ENCODE measurements at places on chromosomes 2 and 18.

DNA sequence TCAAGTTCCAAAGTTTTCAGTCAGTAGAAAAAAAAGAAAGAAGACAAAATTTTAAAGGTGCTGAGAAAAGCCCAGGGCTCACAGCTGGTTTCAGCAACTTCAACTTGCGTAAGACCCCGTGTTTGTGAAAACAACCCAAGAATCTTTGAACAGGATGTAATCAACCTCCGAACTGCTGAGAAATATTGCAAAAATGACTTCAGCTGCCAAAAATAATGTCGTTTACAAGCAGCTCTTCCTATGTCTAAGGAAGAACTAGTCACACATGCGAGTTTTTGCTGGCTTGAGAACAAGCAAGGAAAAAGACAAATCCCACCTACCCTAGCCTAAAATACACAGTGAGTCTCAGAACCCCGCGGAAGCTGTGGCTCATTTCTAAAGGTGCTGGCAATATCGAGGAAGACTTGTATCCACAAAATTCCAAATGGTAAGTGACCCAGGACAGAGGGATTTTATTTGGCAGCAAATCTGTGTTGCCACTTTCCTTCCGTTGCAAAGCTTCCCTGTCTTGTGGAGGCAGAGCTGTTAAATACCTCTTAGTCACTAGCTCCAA, 59.8 kb upstream of the SLC8A1 start:
- DNase-seq, result no peak

- DNase-seq, result no peak
Measured at GRCh38 chr2:137123226-137123625, 357.9 kb downstream of the THSD7B start.

- DNase-seq, result no peak
Measured at GRCh38 chr18:78130232-78131195, 849.1 kb upstream of the SALL3 start.

DNA sequence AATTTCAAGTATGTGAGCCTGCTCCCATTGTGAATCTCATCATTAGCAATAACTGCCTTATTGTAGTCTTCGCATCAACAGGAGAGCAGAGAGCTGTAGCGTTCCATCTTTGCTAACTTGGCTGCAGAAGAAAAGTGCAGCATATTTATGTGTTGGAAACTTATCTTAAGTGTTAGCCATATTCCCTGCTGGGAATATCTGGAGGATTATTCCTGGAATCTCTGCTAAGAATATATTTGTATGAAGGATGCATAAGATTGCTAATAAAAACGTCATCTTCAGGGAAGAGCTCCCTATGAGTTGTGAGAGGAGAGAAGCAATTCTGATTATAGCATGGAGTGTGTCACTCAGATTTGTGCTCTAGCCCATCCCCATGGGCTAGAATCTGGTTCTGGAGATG, 115.1 kb upstream of the REG3G start:
- peak; percentile 9 for DNase-seq

- DNase-seq, result no peak
Measured at GRCh38 chr2:10980886-10981425, 69.2 kb downstream of the KCNF1 start.

GRCh38 chr2:69917852-69918251, 2.9 kb downstream of the MXD1 start:
- no peak for DNase-seq

DNA sequence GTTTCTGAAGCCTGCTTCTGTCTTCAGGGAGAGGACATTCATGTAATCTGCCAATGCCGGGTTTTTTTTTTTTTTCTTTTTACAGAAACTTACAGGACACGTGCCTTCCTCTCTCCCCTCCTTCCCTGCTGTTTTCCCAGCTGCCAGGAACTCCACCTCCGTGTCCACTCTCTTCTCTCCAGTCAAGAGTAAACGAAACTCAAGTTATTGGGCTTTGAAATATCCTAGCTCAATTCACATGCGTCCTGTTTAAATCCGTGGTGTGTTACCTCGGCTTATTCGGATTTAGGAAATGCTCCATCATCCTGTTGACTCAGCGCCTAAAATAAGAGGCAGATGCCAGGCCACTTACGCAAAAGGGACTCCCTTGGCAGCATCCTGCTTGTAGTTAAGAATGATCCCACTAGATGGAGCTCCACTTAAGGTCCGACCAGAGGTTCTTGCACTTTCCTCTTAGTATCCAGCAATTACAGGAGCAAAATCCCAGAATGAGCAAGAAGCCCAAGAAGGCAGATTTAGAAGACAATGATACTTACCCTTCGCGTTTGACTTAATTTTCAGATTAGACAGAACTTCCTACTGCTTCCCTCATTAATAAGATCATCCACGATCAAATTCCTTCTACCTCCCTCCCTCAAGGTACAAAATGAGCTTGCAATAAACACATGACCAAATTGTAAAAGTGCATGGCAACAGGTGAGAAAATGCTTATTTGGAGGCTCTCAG, 97.2 kb upstream of the ZCCHC2 start:
- DNase-seq, result peak; percentile 88

GRCh38 chr2:67476809-67477790, 80.0 kb downstream of the ETAA1 start:
- DNase-seq, result no peak

GRCh38 chr2:37923308-37924055, 1.6 kb upstream of the RMDN2 start:
- no peak for DNase-seq

DNA sequence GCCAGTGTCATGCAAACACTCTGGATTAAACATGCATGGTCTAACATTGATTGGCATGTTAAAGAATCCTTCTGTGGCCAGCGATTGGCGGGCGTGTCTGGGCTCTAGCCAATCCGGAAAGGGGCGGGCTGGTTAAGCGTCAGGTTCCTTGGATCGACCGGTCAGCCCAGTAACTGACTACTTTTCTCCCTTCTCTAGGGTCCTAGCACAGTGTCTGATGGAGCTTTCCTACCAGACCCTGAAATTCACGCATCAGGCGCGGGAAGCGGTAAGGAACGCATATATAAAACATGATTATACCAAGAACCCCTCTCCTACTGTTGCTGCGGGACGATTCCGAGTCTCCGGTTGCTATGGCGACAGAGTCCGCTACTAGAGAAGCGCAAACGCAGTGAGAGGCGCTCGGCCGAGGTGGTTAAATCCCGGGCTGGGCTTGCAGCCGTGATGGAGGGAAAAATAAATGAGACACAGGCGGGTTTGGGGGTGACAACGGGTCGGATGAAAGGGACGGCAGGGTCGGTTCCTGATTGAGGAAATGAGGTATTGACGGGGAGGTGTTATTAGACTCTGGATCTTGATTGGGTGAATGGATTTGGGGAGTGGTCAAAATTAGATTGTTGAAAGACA, 29.4 kb downstream of the KATNAL2 start:
- peak; percentile 95 for DNase-seq

DNA sequence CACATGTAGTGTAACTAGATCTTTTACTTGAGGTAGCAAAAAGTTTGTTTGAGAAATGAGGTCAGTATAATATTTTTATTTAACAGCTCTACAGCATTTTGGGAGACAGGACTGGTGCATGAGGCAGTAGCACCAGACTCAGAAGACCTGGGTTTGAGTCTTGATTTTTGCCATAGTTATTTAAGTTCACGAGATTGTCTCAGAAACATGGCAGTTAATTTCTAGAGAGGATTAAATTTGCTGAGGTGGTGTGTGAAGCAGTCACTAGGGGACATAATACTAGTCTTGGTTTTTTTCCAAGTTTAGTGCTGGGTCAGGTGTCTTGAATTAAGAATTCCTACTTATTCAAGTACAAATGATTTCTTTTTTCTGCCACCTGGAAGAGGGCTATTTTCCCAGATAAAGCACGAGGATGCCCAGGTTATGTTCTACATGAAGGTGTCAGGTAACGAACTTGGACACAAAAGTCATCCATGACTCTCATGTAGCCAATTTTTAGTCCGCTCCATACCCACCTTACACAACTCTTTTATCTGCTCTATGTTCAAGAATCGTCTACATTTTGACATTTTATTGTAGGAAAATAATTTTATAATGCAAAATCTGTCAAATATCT, 1.4 kb downstream of the MARCHF7 start:
- no peak for DNase-seq

GRCh38 chr2:5150871-5151270, 541.3 kb upstream of the SOX11 start:
- no peak for DNase-seq

- no peak for DNase-seq
Measured at GRCh38 chr2:70759446-70759845, 8.6 kb downstream of the ADD2 start.

GRCh38 chr2:168601741-168602140, 145.7 kb downstream of the CERS6 start:
- no peak for DNase-seq

GRCh38 chr2:231785822-231786176, 446 bp upstream of the COPS7B start:
- no peak for DNase-seq

DNA sequence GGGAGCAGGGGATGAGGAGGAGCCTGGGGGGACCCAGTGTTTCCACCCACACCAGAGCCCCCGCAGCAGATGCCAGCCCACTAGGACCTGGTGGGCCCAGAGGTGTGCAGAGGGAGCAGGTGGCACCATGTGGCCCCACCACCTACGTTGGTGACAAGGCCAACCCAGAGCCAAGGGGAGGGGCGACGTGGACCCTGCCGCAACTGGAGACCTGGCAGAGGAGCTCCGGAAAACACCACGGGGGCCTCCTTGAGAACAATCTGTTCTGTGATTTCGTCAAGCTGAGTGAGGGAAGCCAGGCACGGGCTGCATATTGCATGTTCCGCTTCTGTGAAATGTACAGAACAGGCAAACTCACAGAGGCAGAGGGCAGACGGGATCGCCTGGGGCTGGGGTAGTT, 49.1 kb upstream of the GPC1 start:
- no peak for DNase-seq

GRCh38 chr2:196404276-196404675, 232.9 kb upstream of the STK17B start:
- no peak for DNase-seq

- peak; percentile 89 for DNase-seq
Measured at GRCh38 chr2:190627448-190628412, 21.2 kb upstream of the NAB1 start.

GRCh38 chr2:45256173-45256866, 247.1 kb upstream of the SIX2 start:
- DNase-seq, result no peak

DNA sequence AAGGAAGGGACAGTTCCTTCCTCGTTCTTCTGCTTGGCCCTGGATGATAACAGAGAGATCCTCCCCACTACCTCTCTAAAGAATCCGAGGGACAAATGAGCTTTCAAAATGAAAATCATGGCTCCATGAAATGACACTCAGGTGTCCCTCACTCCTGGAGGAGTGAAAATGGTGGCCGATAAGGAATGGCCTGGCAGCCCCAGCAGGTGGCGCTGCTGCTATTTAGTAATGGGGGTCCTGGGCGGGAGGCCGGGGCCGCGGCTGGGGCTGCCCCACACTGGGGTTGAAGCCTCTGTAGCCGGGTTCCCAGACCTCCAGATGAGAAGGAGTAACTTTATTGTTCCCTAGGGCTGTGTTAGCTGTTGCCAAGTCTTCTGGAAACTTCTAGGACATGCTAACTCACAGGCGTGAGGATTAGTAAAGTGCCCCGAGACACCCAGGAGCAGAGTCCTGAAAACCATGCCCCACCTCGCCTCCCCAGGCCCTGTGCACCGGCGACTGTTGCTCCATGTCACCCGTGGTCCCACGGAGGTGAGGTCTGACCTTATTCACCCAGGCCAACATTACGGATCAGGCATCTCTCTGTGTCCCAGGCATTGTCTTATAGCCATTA, 138.0 kb downstream of the CTIF start:
- peak; percentile 80 for DNase-seq

DNA sequence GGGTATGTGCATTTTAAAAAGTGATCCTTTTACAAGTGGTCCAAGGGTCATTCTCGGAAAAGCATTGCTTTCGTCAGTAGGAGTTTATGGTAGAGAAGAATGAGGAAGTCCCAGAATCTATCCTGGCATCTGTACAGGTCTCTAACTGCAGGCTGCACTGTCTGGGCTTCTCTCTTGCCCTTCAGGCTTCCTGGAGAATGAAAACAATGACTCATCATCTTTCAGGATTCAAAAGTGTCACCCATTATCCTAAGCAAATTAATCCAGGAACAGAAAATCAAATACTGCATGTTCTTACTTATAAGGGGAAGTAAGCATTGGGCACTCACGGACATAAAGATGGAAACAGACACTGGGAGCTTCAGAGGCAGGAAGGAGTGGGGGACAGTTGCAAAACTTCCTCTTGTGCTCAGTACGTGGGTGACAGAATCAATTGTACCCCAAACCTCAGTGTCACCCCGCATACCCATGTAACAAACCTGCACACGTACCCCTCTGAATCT, 60.2 kb upstream of the TXNDC2 start:
- no peak for DNase-seq

- no peak for DNase-seq
Measured at GRCh38 chr2:52597346-52597745, 1170.3 kb upstream of the CHAC2 start.

DNA sequence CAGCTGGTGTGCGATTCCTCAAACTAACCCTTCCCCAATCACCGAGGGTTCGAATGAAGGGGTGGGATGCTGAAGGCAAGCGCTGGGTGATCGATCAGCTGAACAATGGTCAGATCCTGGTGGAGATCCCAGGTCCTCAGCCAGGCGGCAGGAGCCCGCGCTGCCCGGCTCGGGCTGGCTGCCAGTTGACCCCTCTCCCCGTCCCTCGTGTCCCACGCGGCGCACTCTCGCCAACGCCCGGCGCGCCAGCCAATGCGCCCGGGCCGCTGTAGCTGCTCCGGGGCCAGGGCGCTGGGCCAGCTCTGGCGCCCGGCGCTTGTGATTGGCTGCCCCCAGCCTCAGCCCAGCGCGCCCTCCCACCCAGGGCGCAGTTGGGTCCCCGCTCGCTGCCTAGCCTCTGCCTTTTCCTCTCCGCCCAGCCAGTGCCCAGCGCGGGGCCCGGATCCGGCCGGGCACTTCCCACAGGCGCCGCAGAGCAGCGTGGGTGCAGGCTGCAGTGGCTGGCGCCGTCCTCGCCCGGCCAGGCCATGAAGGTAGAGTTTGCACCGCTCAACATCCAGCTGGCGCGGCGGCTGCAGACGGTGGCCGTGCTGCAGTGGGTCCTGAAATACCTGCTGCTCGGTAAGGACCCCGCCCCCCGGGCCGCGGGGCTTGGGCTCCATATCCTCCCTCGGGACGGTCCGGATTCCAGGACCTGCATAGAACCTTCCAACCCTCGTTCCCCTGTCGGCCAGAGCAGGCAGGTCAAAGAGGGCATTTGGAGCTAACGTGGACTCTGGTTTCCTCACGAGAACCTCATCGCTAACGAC, at the start of gene MOGAT1:
MOGAT1 (plus strand) TSS at position 400 of the 809 bp plus-strand sequence; CDS start at position 528, 128 bp downstream.
- peak; percentile 84 for DNase-seq

DNA sequence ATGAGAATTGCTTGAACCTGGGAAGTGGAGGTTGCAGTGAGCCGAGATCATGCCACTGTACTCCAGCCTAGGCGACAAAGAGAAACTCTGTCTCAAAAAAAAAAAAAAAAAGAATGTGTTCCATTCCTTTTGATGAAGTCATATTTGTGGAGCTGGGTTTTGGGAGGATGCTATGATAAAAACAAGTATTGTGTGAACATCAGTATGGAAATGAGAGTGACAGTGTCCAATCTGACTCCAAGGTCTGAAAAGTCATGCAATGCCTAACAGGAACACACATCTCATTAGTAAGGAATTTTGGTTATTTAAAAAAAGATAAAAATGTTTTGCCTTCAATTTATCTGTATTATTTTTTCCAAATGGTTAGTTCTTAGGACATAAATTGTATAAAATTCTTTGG, 11.8 kb downstream of the GCFC2 start:
- DNase-seq, result no peak

Data from retina (tissue), 1 donor.